Activated CD4-positive, alpha-beta T cell treated with anti-CD3 and anti-CD28 coated beads, Interleukin-2, amount 50 U/mL, for 24 hours (primary cell): ENCODE measurements at places on chromosomes 13 and 19.

DNA sequence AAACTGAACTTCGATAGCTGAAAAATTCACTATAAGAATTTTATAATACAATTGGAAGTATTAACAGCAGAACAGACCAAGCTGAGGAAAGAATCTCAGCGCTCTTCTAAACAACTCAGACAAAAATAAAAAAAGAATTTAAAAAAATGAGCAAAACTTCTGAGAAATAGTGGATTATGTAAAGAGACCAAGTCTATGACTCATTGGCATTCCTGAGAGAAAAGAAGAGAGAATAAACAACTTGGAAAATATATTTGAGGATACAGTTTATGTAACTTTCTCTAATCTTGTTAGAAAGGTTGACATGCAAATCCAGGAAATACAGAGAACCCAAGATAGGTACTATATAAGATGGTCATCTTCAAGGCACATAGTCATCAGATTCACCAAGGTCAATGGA, 25.4 kb downstream of the SLC25A15 start:
- no peak for DNase-seq

- no peak for DNase-seq
Measured at GRCh38 chr13:77305266-77305665, 21.6 kb downstream of the MYCBP2 start.

GRCh38 chr13:30957258-30957943, 24.9 kb downstream of the TEX26 start:
- no peak for DNase-seq

DNA sequence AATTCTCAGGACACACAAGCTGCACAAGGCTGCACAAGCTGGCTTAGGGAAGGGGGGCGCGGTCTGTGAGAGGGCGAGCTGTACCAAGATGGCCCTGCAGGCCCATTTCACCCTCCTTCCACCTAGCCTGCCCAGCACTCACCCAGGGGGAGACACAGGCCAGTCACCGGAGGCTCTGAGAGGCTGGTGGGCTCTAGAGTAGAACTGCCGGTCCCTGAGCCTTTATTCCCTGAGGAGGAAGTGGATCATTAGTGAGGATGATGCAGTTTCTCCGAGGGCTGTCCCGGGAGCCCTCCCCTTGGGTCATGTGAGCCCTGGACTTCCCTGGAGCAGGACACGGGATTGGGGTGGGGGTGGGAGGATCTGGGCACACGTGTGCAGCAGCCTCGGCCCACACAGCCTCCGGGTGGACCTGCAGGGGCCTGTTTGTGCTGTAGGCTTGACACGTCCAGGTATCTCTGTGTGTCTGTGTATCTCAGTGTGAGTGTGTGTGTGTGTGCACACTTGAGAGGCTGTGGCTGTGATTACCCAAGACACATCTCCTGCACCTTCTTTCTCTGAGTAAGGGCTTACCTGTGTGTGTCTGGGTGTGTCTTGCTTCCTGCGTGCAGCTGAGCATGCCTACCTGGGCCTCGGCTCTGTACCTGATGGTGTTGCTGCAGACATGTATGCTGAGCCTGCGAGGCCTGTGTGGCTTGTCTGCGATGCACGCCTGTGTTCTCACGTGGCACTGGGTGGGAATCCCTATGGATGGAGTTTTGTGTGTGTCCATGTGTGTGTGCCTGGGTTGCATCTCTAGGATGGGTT, at the start of gene ACP5:
TSS of gene ACP5 (minus strand) at position 195 of the 807 bp plus-strand sequence. CDS start 328 bp downstream, outside the sequence.
- no peak for DNase-seq

GRCh38 chr13:22018836-22019210, 347.9 kb downstream of the FGF9 start:
- no peak for DNase-seq

- no peak for DNase-seq
Measured at GRCh38 chr13:24075137-24075975, 85.2 kb upstream of the SPATA13 start.
